ENCODE measurements at places on chromosomes 13 and 19.

DNA sequence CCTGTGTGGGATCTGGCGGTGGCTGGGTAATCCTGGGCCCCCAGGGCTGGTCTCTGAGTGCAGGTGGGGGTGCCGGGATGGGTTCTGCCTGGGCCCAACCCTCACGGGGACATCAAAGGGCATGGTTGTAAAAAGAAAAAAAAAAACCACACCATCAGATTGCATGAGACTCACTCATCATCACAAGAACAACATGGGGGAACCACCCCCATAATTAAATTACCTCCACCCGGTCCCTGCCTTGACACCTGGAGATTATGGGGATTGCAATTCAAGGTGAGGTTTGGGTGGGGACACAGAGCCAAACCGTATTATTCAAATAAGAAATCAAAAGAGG is 14.3 kb downstream of the C1QTNF9 start:
- DNase-seq, result no peak

DNA sequence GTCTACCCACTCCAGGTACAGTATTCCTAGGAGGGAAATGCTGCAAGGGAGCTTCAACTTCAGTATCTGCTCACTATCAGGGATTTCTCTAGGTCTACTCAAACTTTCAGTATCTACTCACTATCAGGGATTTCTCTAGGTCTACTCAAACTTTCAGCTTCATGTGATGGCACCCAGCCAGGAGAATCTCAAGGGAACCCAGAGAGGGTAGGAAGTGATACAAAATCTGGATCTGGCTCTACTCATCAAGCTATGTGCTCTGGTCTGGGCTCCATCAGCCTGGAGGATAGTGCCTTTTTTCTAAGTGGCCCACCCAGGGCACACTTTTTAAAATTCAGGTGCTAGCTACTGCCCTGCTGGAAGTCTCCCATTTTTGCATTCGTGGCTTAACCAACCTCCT is 52.3 kb upstream of the FNDC3A start:
- DNase-seq, result no peak

DNA sequence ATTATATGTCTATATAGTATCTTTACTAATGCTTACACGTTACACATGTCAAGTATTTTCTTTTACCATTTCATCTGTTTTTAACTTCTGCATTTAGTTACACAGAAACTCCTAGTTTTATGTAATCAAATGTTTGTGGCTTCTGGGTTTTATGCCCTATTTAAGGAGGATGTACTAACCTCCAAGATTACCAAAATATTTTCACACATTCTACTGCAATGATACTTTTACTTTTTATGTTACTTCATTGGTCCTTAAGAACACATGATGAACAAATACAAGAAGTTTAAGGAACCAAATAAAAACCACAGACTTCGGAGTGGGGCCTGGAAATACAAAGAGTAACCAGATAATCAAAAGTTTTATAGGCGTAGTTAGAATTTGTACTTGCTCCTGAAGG is 37.2 kb downstream of the ZC3H13 start:
- no peak for DNase-seq

DNA sequence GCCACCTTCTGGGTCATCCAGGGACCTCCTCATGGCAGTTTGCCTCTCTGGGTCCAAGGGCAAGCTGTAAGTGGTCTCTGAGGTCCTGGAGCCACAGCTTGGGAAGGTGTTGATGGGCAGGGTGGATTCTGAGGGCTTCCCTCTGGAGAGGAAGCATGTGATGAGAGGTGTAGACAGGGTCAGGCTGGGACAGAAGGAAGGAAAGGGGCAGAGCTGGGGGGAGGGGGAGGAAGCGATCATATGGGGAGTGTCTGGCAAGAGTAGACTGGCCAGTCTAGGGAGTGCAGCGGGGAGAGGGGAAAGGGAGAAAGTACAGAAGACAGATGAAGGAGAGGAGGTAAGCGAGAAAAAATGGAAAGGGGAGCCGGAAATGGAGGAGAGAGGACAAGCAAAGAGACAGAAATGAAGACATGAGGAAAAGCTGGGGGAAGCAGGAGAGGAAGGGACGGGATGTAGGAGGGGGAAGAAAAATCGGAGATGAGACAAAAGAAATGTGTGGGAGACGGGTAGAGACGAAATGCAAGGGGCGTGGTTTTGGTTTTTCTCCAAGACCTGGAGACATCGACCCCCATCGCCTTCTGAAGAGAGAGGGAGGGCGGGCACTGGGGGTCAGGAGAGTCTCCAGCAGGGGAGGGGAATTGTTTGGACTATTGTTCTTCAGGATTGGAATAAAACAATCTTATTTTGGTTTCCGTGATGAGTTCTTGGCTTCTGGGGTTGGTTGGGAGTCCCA is 26.6 kb downstream of the ZSWIM9 start:
- no peak for DNase-seq

DNA sequence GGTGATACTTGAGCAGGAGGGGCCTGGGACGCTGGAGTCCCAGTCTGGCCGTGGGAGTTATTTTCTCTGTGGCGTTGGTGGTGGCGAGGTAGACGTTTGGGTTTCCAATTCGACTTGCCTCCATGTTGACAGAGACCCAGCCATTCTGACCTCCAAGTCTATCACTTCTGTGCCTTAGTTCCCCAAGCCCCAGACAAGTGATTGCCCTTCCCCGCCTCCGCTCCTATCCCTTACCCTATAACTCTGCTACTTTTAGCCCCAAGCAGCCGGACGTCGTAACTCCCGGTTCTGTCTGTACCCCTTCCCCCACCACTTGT is 549 bp downstream of the TIMM50 start:
- DNase-seq, result no peak

DNA sequence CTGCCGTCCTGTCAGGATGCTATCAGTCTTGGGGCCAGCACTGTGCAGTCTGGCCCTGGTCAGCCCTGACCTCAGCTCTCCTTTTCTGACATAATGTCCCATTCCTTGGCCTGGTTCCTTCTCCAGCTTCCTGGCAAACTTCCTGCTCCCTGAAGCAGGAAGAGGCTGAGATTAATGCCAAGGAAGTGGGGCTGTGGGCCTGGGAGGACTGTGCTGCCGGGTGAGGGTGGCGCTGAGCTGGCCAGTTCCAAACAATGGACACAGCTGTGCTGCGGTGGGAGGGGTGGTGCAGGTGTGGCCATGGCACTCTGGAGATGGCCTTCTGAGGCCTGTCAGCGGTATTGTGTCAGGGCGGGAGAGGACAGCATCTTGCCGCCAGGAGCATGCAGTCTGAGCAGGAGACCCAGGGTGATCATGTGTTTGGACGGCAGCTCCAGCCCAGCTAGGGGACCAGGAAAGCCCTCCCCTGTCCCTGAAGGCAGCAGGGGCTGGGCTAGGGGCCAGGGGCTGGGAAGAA is 30.9 kb downstream of the TUBA3C start:
- DNase-seq, result no peak

GRCh38 chr19:46351241-46352041 is 4.6 kb downstream of the PPP5C start:
- no peak for DNase-seq

- no peak for DNase-seq
Observed at GRCh38 chr13:21069561-21070004, 8.2 kb upstream of the LATS2 start.

DNA sequence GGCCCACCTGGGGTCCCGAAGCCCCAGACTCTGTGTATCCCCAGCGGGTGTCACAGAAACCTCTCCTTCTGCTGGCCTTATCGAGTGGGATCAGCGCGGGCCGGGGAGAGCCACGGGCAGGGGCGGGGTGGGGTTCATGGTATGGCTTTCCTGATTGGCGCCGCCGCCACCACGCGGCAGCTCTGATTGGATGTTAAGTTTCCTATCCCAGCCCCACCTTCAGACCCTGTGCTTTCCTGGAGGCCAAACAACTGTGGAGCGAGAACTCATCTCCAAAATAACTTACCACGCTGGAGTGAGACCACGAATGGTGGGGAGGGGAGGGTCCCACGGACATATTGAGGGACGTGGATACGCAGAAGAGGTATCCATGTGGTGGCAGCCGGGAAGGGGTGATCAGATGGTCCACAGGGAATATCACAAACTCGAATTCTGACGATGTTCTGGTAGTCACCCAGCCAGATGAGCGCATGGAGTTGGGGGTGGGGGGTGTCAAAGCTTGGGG is 1.0 kb upstream of the ICAM5 start:
- no peak for DNase-seq
